ENCODE measurements at places on chromosomes 11 and 22.

- DNase-seq: no peak
These were observed 68.6 kb downstream of the RRAS2 start for GRCh38 chr11:14290422-14290821.

DNA sequence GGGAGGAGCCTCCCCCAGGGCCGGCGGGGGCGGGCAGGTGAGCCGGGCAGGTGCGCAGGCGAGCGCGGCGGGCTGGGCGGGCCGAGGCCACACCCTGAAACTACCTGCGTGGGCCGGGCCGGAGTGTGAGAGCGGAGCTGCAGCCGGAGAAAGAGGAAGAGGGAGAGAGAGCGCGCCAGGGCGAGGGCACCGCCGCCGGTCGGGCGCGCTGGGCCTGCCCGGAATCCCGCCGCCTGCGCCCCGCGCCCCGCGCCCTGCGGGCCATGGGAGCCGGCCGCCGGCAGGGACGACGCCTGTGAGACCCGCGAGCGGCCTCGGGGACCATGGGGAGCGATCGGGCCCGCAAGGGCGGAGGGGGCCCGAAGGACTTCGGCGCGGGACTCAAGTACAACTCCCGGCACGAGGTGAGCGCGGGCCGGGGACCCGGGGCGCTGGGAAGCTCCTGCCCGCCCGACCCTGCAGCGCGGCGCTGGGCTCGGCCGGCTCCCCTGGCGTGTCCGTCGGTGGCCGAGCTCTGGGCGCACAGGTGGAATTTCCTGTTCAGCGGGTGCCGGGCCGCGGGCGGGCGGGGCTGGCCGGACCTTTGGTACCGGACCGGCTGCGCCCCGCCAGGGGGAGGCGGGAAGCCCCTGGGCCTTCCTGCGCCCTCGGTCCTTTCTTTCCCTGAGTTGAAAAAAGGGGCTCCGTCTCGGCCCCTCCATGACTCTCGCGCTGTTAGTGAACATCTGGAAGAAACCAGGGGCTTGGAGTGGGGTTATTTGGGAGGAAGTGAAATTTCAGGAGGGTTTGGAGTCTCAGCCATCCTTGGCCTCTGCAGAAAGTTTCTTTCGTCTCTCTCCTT, at the start of gene ST14:
TSS of gene ST14 (plus strand) at position 126 of the 841 bp plus-strand sequence. CDS start at position 324, 198 bp downstream.
- DNase-seq: no peak

GRCh38 chr22:43289976-43290721, 53.0 kb downstream of the SCUBE1 start:
- DNase-seq: no peak

DNA sequence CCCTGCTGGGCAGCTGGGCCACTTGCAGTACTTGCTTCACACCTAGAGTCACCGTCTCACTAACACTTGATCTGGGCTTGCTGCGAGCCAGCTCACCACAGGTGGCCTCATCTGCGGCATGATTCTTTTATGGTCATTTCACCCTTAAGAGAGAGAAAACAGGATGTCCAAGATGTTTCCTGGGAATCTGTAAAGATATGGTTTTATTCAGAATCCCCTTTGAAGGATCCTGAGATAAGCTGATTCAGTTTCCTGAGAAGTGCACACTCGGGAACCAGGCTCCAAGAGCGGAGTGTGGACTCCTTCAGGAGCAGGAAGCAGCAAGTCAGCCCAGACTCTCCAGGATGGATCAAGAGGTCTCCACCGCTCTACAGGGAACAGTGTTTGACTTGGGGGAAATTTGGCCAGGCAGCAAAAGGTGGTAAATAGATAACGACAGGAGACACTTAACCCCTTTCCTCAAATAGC, 21.8 kb upstream of the TP53AIP1 start:
- DNase-seq: no peak

- no peak for DNase-seq
These were observed 9.1 kb downstream of the MRGPRF start for GRCh38 chr11:69003866-69004367.

DNA sequence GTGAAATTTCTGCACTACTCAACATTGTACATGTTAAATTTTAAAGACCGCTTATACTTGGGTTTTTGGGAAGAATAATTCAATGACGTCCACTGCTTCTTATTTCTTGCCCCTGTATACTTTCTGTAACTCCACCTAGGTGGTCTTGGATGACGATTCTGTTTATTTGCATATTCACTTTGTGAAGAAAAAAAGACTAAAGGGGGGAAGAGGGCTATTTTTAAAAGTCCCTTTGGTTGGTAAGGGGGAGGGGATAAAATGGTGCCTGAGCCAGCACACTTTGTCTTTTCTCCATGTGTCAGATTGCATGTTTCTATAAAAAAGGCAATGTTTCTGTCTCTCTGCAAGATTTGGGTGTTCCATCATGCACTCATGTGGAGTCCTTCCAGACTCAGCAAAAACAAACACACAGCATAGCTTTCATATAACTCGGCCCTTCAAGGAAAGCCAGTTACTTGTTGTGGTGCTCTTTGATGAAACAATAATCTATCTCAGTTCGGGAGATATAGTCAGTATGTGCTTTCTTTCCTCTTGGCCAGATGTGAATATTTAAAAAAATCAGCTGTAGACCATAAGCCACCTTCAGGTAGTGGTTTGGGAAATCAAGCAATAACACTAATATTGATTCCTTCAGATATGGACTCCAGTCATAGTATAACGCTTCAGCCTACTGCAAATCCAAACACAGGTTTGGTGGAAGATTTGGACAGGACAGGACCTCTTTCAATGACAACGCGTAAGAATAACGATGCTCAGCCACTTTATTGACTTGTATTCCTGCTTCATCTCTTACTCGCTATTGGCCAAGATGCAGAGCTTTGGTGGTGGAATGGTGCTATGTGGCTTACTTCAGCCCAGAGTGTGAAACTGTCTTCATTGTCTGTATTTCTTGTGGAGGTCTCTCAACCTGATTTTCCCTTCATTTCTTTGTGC, 68.8 kb downstream of the CD44 start:
- DNase-seq: no peak

DNA sequence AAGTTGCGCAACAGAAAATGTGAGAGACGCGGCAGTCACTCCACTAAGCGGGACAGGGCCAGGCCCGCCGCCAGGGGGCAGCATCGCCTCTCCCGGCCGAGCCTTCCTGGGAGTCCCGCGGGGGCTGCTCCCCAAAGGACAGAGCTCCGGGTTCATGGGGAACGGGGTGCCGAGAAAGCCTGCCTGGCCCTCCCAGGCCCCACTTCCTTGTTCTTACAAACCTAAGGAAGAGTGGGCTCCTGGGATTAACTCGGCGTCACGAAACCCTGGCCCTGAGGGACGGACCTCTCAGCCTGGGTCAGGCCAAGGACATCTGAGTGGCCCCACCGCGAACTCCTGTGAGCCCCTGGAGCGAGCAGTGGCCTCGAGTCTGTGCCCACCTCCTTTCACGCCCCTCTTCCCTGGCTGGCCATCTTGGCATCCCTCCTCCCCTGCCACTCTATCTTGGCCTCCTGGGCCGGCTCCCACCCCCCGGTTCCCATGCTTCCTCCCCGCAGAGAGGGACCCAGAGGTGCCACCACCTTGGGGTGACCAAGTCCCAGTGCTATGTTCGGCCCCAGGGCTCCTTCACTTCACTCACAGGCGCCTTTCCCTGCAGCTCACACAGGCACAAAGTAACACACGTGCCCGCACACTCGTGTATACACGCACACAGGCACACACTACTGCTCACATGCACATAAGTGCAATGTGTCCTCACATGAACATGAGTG, 99.9 kb upstream of the FGF3 start:
- no peak for DNase-seq

GRCh38 chr11:75420224-75421034, 12.6 kb downstream of the KLHL35 start:
- DNase-seq: no peak

- no peak for DNase-seq
These were observed 4.7 kb upstream of the ADSL start for GRCh38 chr22:40341604-40342003.

All from cortex of kidney (tissue), 1 donor.